ENCODE measurements at places on chromosomes 6 and 20.
A peak's percentile ranks its signal among the peaks of the same experiment; 100 is the strongest.

DNA sequence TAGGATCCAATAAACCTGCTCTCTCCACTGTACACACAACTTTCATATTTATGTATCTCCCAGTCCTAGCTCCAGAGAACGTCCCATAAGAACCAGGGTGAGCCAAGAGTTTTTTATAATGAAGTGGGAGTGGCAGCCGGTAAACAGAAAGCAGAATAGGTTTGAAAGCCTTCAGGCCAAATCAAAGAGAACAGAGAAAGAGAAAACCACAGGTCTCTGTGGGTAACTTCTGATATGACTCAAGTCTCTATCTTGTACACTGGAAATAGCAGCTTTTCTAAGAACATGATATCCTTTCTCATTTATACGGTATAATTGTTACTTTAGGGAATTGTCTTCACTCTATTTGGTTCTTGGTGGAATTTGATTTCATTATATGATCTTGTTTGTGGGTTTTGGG lies 273.6 kb downstream of the PACRG start:
- no peak for DNase-seq

DNA sequence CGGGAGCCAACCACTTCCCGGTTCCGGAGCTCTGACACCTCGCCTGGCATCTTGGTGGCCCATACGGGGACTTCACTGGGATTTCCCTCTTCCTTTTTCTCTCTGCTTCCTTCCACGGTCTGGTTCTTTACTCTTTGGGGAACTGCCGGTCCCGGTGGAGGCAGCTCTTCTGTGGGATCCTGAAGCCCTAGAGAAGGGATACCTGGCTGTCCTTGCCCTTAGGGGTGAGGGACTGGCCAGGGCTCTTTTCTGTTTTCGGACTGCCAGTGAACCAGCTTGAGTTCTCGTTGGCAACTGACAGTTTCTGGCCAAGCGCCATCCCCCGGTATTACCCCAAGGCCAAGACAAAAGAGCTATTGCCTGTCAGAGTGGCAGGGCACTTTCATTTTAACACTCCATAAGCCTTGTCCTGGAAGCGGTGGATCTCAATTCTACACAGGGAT lies 880 bp upstream of the CPXM1 start:
- peak; percentile 4 for DNase-seq

GRCh38 chr20:58440021-58440767 lies 51.2 kb downstream of the VAPB start:
- DNase-seq = no peak

DNA sequence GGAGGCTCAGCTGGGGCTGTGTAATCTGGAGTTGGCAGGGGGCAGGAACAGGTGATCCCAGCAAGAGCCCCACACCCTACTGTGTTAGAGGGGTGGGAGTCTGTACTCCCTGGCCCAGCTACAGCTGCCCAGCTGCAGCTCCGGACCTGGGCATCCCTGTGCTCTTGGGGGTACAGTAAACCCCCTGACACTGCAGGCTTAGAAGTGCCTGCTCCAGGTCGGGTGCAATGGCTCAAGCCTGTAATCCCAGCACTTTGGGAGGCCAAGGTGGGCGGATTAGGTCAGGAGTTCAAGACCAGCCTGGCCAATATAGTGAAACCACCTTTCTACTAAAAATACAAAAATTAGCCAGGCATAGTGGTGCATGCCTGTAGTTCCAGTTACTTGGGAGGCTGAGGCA lies 1228.6 kb upstream of the EYS start:
- no peak for DNase-seq

DNA sequence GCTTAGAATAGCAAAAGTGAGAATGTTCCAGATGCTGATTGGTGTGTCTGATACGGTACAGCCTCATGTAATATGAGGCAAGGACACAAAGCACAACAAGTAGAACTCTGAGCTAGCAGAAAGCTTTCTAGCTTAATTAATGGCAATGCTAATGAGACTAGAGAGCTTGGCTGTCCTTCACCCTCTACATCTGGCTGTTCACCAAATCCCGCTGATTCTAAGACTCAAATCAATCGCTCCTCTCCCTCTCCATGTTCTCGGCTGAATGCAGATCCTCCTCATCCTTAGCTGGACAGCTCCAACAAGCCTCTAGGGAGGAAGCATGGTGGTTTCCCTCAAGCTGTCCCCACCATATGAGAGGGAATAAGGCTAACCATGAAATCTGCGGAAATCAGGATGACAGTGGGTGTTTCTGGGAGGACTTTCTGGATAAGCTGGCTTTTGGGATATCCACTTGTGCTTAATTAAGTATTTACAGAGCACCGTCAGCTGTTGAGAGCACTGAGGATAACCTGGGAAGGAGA lies 128.9 kb downstream of the FOXC1 start:
- DNase-seq = no peak

DNA sequence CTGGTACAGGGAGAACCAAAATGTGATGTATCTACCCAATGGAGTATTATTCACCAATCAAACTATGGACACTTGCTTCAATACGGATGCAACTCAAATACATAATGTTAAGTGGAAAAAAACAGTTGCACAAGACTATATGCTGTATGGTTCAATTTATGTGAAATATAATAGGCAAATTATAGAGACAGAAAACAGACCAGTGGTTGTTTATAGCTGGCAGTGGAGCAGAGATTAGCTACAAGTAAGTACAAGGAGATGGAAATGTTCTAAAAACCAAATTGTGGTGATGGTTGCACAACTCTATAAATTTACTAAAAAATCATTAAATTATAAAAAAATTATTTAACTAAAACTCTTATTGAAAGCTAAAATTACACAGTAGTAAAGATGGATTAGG lies 113.2 kb downstream of the PRDM1 start:
- no peak for DNase-seq

DNA sequence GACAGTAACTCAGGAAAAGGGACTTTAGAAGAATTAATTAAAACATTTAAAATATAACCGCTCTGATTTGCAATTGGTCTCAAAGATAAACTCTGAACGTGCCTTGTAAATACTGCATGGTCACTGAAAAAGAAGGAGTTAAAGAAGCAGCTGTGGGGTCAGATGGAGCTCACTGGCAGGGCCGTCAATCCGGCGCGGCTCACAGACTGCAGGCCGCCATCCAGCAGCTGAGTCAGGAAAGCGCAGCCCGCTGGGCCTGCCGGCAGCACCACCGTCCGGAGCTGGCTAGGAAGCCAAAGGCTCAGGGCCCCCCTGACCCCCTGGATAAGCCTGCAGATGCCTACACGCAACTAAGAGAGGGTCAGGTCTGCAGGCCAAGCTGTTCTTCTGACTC lies 54.2 kb upstream of the FRMD1 start:
- DNase-seq = no peak

GRCh38 chr20:33908336-33908735 lies 85.4 kb upstream of the RALY start:
- no peak for DNase-seq

DNA sequence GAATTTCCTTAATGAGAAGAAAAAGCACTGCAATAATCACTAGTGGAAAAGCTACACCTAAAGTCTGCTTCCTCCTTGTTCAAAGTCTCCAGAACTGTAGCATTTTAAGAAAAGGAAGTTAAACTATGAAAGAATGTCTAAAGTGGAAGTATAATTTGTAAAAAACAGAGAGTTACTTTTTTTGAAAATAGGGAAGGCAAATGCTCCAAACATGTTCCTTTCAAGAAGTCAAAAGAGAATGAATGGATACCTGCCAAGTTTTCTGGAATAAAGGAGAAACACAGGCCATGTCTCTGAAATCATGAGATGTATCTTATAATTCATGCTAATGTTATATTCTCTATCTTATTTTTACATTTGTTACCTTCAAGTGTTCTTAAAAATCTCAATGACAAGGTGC lies 60.7 kb upstream of the ADGRG6 start:
- DNase-seq = no peak

DNA sequence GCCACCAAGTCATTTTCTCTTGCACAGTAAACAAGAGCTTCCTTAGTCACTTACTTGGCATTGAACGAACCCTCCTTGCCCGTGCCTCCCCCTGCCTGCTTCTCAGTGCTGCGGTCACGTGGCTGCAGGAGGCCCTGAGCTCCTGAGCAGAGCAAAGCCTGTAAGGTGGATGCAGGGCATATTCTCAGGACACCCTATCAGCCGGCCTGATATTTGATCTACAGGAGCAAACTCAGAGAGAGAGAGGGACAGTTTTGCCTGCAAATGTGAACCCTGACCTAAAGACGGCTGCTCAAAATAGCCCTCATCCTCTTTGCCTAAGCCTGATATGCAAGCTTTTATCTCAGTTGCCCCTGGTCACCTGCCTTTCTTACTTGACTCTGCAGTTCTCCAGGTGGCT lies 93.0 kb upstream of the POPDC3 start:
- DNase-seq = peak; percentile 50

GRCh38 chr6:71168233-71168765 lies 120.3 kb upstream of the OGFRL1 start:
- DNase-seq = no peak

DNA sequence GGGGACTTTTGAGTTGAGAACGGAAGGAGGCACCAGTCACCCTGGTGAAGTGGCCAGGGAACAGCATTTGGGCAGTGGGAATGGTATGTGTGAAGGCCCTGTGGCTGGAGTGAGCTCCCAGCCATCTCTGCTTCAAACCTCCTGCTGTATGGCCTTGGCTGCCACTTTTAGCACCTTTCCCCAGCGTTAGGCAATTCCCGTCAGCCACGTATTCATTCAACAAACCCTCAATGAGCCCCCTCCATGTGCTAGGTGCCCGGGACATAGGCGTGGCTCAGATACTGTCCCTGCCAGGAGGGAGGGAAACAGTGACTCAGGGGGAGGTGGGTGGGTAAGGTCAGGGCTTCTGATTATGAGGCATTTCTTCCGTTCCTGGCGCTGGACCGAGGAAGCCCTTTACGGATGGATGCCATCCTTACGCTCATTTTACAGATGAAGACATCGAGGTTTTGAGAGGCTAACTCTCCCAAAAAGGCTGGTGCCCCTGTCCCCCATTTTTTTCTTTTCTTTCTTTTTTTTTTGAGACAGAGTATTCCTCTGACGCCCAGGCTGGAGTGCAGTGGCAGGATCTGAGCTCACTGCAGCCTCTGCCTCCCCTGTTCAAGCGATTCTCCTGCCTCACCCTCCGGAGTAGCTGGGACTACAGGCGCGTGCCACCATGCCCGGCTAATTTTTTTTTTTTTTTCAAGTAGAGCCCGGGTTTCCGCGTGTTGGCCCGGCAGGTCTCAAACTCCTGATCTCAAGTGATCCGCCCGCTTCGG lies 37.5 kb downstream of the SRC start:
- no peak for DNase-seq

- peak; percentile 51 for DNase-seq
Observed at GRCh38 chr6:37547564-37548061, 47.9 kb upstream of the CCDC167 start.

DNA sequence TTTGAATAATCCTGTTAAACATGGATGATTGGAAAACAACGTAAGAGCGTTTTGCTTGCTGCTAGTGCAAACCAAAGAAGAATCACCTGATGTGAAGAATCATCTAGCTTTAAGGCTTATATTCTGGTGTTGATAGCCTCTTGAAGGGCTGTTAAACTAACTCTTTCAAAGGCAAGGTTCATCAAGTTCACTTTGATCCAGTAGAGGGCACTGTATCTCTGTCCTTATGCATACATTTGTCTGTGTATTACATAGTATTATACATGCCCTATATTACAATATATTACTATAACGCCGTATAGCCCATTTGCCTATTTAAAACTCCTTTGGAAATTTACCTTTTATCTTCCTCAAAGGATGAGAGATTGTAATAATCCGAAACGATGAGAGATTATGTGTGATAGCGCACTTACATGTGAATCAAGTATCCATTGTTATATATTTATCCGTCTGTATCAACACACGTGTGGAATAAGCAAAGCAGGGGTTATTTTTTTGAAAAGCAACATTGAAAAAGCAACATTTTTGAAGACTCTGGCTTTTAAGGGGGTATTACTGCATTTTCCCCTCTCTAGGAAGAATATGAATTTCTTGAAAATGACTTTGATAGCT lies 50.8 kb upstream of the NRN1 start:
- DNase-seq = peak; percentile 92

GRCh38 chr6:123913863-123914262 lies 110.2 kb downstream of the NKAIN2 start:
- no peak for DNase-seq

GRCh38 chr6:125844989-125845388 lies 54.2 kb downstream of the NCOA7 start:
- no peak for DNase-seq

GRCh38 chr20:32596681-32597252 lies 11.6 kb upstream of the NOL4L start:
- DNase-seq = no peak

Measured in NCI-H2029 treated with DMSO at 0.1 percent for 48 hours (cell line).